Adrenal gland (tissue), 19 donors: ENCODE measurements at places on chromosomes 1 and 21. TPM values are rescaled to one million over a fixed set of nuclear protein-coding genes. Genes with fewer than 3 reads are reported as not detected.

The SUSD4 gene
- total RNA-seq: 6.5 TPM

DNA sequence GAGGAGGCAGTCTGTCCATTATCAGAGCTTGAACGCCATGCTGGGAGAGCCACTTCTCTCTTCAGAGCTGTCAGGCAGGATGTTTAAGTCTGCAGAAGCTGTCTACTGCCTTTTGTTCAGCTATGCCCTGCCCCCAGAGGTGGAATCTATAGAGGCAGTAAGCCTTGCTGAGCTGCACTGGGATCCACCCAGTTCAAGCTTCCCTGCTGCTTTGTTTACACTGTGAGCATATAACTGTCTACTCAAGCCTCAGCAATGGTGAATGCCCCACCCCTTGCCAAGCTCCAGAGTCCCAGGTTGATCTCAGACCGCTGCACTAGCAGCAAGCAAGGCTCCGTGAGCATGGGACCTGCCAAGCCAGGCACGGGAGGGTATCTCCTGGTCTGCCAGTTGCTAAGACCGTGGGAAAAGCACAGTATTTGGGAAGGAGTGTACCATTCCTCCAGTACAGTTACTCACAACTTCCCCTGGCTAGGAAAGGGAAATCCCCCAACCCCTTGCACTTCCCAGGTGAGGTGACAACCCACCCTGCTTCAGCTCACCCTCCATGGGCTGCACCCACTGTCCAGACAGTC lies 32.5 kb downstream of the RGS13 start:
- no peaks in the 10 kb centered on the region for H3K4me1 ChIP-seq
- no peak overlapping the region for H3K4me3 ChIP-seq
- H3K36me3 ChIP-seq: no peaks in the 10 kb centered on the region
- H3K27me3 ChIP-seq: no peaks in the 10 kb centered on the region
- no peak for DNase-seq

The HPCA gene
- total RNA-seq: not detected

- H3K27ac ChIP-seq: no peak overlapping the region
- H3K4me1 ChIP-seq: no peaks in the 10 kb centered on the region
- H3K4me3 ChIP-seq: no peak overlapping the region
- no peaks in the 10 kb centered on the region for H3K36me3 ChIP-seq
- no peak for DNase-seq
Observed at GRCh38 chr1:90313778-90314177, 318.9 kb downstream of the ZNF326 start.

The DNAJC8 gene
- total RNA-seq: 79.5 TPM

- no peaks in the 10 kb centered on the region for H3K36me3 ChIP-seq
- DNase-seq: peak; percentile 56
- H3K4me1 ChIP-seq: no peaks in the 10 kb centered on the region
- no peak overlapping the region for H3K27ac ChIP-seq
- no peak overlapping the region for H3K4me3 ChIP-seq
Observed at GRCh38 chr1:225962440-225962975, 21.5 kb upstream of the LEFTY2 start.

The CD5L gene
- not detected for total RNA-seq

The TDRD10 gene
- 3.6 TPM for total RNA-seq
